Retinal pigment epithelial cell (primary cell): ENCODE measurements at places on chromosomes 1 and 21.

- DNase-seq = no peak
These were observed 91.8 kb downstream of the ADCY10 start for GRCh38 chr1:167821969-167822685.

GRCh38 chr1:237556911-237557310 lies 333.8 kb downstream of the ZP4 start:
- no peak for DNase-seq

DNA sequence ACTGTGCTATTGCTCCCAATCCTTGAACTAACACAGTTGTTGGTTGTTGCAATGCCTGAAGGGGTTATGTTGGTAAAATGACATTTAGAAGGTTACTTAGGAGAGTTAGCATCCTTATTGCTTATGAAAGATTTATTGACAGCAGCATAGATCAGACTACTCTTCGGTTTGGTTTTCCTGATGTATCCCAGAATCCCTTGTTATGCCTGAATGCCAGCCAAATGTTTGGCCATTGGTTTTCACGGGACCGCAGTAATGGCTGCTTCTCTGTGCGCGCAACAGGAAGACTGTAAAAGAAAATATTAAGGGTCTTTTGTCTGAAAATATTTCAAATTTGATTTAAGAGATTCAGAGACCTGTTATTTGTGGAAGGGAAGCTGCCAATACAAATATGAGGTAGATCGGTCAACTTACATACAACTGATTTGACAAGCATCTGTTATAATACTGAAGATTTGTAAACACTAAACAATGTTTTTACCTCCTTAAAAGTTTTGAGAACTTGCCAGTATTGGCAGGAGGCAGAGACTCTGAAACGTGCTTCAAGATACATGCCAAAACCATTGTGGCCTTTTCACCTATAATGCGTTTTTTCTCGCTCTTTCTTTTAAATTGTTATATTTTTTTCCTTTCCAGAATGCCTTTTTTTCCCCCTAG lies 8.3 kb downstream of the NFIA start:
- DNase-seq = no peak

DNA sequence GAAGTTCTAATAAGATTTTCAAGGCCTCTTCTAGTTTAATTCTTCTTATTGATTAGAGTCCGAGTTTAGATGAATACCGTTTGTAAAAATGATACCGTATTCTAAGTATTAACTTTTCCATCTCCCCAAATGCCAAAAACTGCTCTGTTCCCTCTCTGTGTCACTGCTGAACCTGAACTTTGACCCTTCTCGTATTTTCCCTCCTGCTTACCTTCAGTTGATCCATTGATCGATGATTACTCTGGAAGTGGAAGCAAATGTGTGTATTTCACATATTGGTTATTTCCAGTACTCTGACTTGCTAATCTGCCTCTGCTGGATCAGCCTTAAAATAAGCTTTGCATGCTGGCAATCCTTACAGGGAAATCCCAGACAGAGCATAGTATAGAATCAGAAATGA lies 68.5 kb downstream of the KIF1B start:
- DNase-seq = no peak

- DNase-seq = no peak
These were observed 215.9 kb downstream of the NEGR1 start for GRCh38 chr1:72066431-72066830.

DNA sequence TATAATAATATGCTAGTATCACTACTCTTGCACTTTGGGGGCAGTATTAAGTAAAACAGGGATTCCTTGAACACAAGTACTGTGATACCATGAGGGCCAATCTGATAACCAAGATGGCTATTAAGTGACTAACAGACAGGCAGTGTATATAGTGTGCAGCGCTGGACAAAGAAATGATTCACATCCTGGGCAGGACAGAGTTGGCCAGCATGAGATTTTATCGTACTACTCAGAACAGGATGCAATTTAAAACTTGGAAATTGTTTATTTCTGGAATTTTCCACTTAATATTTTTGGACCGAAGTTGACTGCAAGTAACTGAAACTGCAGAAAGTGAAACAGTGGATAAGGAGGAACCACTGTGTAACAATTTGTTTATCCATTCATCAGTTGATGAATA lies 74.6 kb downstream of the DNTTIP2 start:
- DNase-seq = no peak

- no peak for DNase-seq
These were observed 22.0 kb downstream of the THAP3 start for GRCh38 chr1:6646499-6647148.

DNA sequence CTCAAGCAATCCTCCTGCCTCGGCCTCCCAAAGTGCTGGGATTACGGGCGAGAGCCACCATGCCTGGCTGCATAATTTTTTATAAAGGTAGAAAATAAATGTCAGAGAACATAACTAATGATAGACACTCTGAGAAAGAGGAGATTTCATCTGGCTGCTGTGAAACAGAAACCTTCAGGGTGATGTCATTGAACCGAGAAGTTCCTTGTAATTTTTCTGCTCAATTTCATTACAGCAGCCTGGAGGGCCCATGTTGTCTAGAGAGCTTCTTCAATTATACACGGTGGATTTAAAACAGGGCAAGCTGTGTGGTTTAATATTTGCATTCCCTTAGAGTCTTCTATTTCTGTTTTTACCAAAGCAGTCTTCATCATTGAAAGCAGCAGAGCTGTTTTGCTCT lies 64.3 kb upstream of the MORC3 start:
- DNase-seq = no peak
